Activated CD8-positive, alpha-beta T cell treated with anti-CD3 and anti-CD28 coated beads, Interleukin-2, amount 10 ng/mL, durations not matched to agents 7 days and 5 days (primary cell): ENCODE measurements at places on chromosomes 13 and 19. TPM values are rescaled to one million over a fixed set of nuclear protein-coding genes. Genes with fewer than 3 reads are reported as not detected.

SYCN gene
- total RNA-seq, result not detected

CBY2 gene
- not detected for total RNA-seq

FFAR3 gene
- not detected for total RNA-seq

PABPC3 gene
- 0.63 TPM for total RNA-seq

ZNF682 gene
- total RNA-seq, result 13.6 TPM

UBE2L5 gene
- total RNA-seq, result not detected

ARGLU1 gene
- 97.0 TPM for total RNA-seq

ISYNA1 gene
- 33.5 TPM for total RNA-seq

PROZ gene
- total RNA-seq, result not detected

C19orf85 gene
- total RNA-seq, result not detected

LIN37 gene
- 10.5 TPM for total RNA-seq

ATP4A gene
- not detected for total RNA-seq

SYNGR4 gene
- not detected for total RNA-seq

IGSF23 gene
- not detected for total RNA-seq

NUDT15 gene
- total RNA-seq, result 15.4 TPM

ZNF791 gene
- total RNA-seq, result 26.6 TPM

ZNF443 gene
- 5.7 TPM for total RNA-seq

ZDHHC20 gene
- total RNA-seq, result 106 TPM

GFY gene
- total RNA-seq, result not detected

APOC4 gene
- total RNA-seq, result not detected

ZNF507 gene
- total RNA-seq, result 28.0 TPM

ZNF787 gene
- total RNA-seq, result 31.3 TPM

LYPD3 gene
- total RNA-seq, result 1.1 TPM

GJA3 gene
- 0.16 TPM for total RNA-seq

PTPRH gene
- not detected for total RNA-seq

CD33 gene
- 2.3 TPM for total RNA-seq

ZNF229 gene
- total RNA-seq, result 2.2 TPM

RAX2 gene
- not detected for total RNA-seq

TMEM38A gene
- total RNA-seq, result 0.60 TPM

SLC17A7 gene
- 0.16 TPM for total RNA-seq

ZNF575 gene
- total RNA-seq, result 3.7 TPM
